ENCODE measurements at places on chromosomes 4 and X.

GRCh38 chrX:106208154-106208553 lies 40.0 kb downstream of the PWWP3B start:
- DNase-seq: no peak

DNA sequence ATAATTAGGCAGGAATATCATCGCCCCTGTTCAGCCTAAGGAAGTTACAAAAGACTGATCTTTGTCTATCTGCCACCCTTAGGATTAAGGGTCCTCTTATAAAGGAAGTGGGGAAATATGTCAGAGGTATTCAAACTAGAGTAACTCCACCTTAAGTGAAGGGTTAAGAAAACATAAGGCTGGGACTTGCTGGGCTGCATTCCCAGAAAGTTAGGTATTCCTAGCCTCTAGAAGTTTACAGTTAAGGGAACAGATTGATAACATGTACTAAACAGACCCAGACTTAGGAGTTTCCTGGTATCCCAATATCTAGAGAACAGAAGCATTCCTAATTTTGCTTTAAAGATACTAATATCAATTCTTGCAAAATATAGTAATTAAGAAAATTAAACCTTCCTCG lies 6.0 kb downstream of the CXCL2 start:
- DNase-seq: no peak

DNA sequence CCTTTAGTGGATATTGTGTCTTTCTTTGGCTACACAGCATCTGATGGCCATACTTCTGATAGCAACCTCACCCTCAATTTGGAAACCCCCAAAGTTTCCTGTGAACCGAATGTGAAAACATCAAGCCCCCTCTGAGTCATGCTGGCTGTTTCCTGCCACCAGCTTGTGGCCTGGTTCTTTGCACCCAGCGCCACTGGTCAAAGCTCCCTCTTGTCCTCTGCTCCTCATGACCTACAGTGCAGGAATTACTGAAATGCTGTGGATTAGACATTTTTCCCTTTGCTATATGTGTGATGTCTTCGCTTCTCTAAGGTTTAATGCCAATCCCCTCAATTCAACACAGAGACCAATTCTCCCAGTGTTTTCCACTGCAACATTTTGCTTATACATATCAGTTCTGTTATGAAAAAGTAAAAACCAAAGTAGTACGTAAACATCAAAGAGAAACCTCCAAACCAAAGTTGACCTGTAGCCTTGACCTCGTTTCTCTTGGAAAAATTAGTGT lies 224.0 kb upstream of the TENM3 start:
- no peak for DNase-seq

DNA sequence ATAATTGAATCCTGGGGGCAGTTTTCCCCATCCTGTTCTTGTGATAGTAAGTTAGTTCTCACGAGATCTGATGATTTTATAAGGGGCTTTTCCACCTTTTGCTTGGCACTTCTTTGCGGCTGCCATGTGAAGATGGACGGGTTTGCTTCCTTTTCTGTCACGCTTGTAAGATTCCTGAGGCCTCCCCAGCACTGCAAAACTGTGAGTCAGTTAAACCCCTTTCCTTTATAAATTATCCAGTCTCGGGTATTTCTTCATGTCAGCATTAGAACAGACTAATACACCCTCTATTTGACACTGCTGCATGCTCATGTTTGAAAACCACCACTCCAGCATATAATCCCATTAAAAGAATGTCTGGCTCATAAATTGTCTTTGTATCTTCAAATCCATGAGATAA lies 264.4 kb upstream of the ITM2A start:
- no peak for DNase-seq

DNA sequence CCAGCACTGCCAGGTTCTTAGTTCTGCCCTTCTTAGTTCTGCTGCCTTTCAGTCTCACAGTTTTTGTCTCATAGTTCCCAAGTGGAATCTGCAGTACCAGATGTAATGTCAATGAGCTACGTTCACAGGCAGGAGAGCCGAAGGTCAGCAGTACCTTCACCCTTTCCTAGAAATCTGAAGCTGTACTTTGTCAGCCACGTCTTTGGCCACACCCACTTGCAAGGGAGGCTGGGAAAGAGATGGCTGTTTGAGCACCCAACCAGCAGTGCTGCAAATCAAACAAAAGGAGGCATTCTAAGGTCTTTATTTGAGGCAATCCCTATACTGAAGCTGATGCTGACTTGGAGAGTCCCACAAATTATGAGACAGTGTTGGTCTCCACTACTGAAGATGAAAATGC lies 199.1 kb upstream of the NPY2R start:
- DNase-seq: no peak

GRCh38 chr4:184369871-184370270 lies 104.5 kb downstream of the IRF2 start:
- DNase-seq: no peak

DNA sequence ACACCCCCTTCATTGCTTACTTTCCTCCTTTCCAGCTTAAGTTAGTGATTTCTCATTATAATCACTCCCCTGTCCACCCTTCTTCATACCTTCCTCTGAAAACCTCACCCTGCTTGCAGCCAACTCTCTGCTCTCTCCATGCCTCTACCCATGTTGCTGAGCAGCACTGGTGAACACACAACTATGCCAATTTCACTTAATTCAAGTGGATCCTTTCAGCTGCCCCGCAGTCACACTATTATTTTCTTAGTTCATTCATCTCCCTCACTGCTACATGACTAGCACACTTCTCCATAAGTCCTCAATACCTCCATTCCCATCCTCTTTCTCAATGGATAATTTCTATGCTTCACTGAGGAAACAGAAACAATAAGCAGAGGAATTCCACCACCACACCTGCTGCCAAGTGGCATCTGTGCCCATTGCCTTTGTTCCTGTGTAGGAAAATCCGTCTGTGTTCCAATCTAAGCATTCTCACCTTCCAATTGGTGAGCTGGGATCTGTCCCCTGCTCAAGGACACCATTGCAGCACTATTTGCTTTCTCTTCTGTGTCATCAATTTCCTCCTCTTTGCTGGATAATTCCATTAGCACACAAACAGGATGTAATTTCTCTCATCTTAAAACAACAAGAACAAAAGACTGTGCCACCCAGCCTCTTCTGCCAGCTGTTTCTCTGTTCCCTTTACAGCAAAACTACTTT lies 25.2 kb upstream of the PRSS48 start:
- DNase-seq: no peak

- no peak for DNase-seq
These were observed 212.3 kb upstream of the RPS6KA3 start for GRCh38 chrX:20479048-20479447.

DNA sequence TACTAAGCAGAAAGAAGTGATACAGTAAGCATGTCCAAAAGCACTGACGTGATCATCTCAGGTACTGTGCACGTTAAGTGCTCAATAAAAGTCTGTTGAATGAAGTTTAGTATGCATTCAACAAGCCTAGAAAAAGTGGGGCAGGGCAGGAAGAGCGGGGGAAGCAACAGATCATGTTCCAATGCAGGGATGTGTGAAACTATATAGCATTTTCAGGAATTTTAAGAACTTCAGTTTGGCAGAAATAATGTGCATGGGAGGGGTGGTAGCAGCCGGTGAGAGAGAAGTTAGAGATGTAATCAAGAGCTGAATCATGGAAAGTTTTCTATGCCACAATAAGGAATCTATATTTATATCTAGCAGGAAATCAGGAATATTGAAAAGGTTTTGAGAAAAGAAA lies 19.2 kb upstream of the CCNA2 start:
- no peak for DNase-seq

- DNase-seq: no peak
These were observed 190.3 kb upstream of the PSAPL1 start for GRCh38 chr4:7625071-7625470.

- no peak for DNase-seq
These were observed 49.7 kb upstream of the ANKRD17 start for GRCh38 chr4:73308286-73308685.

- no peak for DNase-seq
These were observed 37.7 kb downstream of the ANTXR2 start for GRCh38 chr4:80035336-80035735.

DNA sequence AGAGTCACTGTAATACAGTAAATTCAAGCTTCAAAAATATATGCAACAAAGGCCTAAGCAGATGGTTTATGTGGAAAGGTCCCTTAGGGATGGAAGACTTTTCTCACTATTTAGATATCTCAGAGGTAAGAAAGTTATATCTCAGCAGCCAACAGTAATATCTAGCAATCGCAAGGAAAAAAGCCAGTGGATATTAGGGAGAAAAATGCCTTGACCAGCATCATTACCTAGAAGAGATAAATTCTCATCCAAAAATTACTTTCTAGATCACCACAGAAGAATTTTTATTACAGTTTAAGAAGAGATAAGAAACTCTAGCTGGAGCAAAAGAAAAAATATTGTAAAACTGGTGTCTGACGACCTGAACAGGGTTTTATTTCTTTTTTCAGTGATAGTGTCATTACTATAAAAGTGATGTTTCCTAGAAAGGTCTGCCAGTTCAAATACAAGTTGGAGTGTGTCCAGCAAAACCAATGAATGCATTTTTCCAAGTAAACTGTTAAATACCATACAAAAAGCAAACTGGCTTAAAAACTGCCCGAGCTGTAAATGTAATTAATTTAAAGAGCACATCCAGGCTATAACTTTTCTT lies 100.0 kb downstream of the ATP11C start:
- DNase-seq: no peak

GRCh38 chr4:153900426-153900825 lies 111.5 kb upstream of the SFRP2 start:
- no peak for DNase-seq

DNA sequence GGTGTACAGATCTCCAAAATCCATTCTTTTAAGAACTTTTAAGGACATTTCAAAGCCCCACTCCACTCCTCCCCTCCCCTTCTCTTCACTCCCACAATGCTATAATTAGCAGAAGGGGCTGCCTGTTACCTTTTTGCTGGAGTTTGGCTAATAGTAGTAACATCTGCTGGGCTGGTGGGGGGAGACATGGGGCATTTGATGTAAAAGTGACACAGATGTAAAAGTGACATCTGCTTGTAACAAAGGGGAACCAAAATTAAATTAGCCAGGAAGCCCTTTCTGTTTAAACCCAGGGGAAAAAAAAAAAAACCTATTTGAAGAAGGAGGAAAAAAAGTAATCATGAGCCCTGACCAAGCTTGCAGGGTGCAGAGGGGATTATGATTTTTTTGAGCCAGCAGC lies 5.4 kb upstream of the PHOX2B start:
- DNase-seq: no peak

GRCh38 chr4:25154594-25155265 lies 5.5 kb downstream of the SEPSECS start:
- DNase-seq: no peak

DNA sequence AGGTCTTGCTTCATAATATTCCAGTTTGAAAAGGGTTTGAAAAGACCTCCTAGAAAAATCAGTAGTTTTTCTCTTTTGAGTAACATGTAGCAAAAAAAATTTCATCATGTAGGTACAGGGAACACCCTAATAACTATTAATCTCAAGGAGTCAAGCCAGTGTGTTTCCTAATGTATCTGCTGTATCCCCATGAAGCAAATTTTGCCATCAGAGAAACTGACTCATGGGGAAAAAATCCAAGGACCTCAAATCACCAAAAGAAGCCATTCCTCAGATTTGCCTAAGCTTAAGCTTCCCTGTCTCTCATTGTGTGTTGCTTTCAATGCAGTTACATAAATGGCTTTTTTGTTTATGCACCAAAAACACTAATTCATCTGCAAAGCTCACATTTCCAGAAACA lies 29.7 kb downstream of the F9 start:
- no peak for DNase-seq

GRCh38 chr4:168633064-168633463 lies 136.2 kb downstream of the PALLD start:
- DNase-seq: no peak

DNA sequence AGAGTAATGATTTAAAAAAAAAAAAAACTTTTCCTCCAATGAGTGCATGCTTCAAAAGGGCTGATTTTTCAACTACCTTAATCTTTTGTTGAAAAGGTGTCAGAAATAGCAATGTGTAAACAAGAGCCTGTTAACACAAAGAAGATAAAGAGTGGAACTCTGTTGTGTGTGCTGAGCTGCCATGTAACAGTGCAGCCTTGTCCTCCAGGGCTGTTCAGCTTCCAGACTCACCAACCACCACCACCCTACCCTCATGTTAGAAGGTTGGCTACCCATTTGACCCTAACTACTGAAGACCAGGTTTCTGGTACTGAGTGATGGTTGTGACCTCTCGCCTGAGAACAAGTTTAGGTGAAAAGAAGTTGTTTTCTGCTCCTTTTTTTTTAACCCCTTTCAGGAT lies 222.8 kb upstream of the TEX13C start:
- DNase-seq: no peak

DNA sequence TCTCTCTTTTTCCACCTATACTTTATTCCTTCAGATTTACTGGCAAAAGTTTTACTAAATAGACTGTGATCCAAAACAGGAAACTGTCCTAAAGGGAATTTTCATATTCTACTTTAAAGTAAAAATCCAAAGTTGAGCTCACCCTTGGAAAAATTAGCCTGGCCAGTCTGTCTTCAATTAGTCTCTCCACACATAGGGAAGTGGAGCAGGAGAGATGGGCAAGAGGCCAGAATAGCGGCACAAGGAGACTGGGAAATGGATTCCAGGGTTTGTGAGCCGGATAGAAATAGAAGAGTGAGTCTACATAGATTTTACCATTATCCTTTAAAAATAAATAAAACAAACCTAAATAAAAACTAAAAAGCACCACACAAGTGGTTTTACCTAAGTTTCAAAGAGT lies 16.2 kb upstream of the FRMD7 start:
- no peak for DNase-seq

DNA sequence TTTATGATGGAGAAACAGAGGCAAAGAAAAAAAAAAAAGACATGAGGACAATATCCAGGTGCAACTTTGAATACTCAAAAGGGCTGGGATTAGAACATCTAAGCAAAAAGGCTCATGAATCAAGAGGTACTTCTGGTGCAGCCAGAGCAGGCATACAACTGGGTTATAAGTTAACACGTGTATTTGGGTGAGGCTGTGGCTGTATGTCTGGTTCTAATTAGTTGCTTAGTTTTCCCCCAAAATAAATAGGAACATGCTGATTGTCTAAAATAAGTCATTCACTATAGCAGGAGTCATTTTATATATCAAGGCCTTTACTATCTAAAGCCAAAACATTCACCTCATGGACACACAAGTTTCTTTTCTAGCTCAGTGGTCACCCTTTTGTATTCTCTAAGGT lies 20.2 kb downstream of the NHS start:
- DNase-seq: no peak

DNA sequence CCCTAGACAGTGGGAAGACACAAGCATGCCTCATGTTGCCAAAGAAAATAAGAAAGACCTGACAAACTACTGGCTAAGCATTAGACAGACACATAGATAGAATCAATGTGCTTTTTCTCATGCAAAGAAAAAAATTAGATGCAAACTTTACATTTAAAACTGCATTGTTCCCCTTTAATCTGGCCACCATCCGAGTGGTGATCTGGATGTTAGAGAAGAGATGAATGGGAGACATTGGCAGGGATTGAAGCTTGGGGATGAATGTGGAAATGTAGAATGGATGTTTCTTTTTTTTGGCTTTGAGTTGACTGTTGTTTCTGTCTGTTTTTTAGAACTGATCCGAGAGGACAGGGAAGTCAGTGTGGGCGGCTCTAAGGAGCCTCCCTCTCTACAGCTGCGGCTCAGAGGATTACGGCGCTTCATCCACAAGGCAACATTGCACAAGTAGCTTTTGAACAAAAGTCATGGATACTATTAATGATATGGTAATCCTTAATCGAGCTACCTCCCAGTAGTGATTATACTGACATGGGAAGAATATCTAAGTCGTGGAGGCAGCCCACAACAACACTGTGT lies 53.0 kb downstream of the HELT start:
- no peak for DNase-seq

- no peak for DNase-seq
These were observed 10.6 kb upstream of the TADA2B start for GRCh38 chr4:7032596-7032995.

GRCh38 chrX:15694941-15695451 lies 30.4 kb upstream of the CLTRN start:
- DNase-seq: no peak

Measured in NCI-H2081 treated with DMSO at 0.1 percent for 48 hours (cell line).